ENCODE measurements at places on chromosomes 5 and 9.

DNA sequence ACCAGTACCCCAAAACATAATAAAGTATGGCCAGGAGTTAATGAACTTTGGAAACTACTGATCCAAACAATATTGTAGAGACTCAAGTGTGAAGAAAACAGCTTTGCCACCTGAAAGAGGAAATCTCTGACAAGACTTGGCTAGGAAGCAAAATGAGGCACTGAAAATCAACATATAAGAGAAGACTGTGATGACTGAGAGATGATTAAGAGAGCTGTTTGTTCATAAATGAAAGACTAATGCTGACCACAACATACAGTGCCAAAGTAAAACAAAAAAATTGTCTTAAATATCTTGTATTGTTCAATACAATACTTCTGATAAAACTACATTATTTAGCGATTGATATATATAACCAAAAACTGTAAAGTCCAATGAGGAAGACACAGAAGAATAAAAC, 7.2 kb downstream of the RC3H2 start:
- no peak for DNase-seq

DNA sequence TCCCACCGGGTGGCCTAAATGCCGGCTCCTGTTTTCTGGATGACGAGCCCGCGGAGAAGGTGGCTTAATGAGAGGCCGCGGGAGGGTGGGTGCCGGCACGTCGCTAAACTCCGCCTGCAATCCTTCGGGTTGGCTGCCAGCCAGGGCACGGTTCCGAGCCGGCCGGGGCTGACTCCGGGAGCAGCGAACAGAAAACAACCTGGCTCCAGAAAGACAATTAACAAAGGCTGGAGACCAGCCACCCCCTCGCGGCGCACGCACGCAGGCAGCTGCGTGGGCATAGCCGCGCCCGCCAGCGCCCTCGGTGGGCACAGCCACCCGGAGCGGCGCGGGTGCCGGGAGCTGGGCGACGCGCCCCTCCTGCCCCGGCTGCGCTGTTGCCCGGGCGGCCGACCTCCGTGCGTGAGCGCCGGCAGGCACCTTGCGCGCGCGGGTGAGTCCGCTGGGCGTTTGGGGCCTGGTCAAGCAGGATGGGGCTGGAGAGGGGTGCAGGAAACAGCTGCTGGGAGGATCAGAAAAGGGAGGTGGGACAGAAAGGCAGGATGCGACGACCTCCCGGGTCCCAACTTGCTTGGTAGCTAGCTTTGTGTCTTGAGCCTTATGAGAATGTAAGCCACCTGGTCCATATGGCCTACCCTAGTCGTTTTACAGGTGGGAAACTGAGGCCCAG, at the start of gene ARHGEF37:
ARHGEF37 (plus strand) TSS at position 307 of the 670 bp plus-strand sequence. CDS start 16,272 bp downstream, outside the sequence.
- DNase-seq = peak; percentile 40

GRCh38 chr5:177111720-177112394, 21.7 kb upstream of the NSD1 start:
- no peak for DNase-seq

GRCh38 chr9:19409401-19410194, 789 bp downstream of the ACER2 start:
- no peak for DNase-seq

Data from fibroblast of gingiva (primary cell).